ENCODE measurements at places on chromosomes 2 and 18.

GRCh38 chr2:199552141-199552540, 94.4 kb upstream of the SATB2 start:
- no peak for DNase-seq

DNA sequence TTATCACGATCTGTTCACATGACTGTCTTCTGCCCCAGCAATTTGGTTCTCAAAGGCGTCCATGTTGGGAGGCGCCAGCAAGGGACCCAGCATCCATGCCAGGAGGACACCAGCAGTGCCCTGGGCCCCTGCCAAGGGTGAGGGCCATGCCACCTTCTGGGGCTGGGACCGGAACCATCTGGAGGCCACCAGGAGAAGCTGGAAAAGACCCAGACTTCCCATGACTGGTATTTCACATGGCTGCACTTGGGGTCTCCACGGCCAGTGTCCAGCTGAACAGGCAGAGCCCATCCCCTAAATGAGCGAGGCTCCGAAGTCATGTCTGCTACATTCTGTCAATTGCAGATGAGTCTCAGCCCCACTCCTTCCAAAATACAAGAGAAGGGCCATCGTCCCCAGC, 306.8 kb upstream of the HS6ST1 start:
- DNase-seq = no peak

GRCh38 chr2:216165711-216166110, 56.6 kb downstream of the XRCC5 start:
- DNase-seq = no peak

- DNase-seq = no peak
These were observed 20.2 kb downstream of the INPP4A start for GRCh38 chr2:98464772-98465310.

- no peak for DNase-seq
These were observed 164.9 kb downstream of the TXNL1 start for GRCh38 chr18:56473400-56474024.

GRCh38 chr2:43340945-43341356, 114.5 kb upstream of the ZFP36L2 start:
- no peak for DNase-seq

DNA sequence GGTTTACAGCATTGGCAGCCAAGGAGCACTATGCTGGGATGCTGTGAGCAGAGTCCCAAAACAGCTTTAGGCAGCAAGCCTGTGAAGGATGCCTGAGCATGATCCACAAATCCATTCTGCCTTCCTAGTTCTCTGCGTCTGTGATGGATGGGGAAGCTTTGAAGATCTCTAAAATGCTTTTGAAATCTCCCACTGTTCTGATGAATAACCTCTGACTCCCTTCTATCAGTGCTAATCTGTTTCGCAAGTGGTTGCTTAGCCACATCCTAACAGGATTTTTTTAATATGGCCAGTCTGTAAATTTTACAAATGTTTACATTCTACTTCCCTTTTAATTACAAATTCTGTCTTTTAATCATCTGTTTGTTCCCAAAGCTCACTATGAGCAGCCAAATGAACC, 319.2 kb downstream of the GULP1 start:
- no peak for DNase-seq

- no peak for DNase-seq
These were observed 216.9 kb downstream of the ARHGAP15 start for GRCh38 chr2:143345887-143346787.

- DNase-seq = no peak
These were observed 25.3 kb upstream of the RUFY4 start for GRCh38 chr2:218043701-218044109.

- no peak for DNase-seq
These were observed 34.7 kb downstream of the ANKRD29 start for GRCh38 chr18:23627970-23628369.

- peak; percentile 44 for DNase-seq
These were observed 69.1 kb downstream of the IRS1 start for GRCh38 chr2:226730481-226730880.

- peak; percentile 98 for DNase-seq
These were observed 165.0 kb downstream of the ANTXR1 start for GRCh38 chr2:69177785-69178636.

DNA sequence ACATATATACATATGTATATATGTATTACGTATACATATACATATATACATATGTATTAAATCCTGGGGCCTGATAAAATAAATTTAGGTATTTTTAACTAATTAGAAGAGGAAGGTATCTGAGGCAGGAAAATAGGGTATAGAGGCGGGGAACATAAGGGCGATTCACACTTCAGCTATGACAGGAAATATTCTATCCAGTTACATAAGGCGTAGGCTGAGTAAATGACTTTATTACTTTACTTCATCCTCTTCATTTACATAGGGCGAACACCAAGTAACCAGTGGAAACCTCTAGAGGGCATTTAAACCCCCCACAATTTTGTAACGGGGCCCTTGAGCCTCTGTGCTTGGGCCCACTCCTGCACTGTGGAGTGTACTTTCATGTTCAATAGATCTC, 167.5 kb downstream of the SOCS6 start:
- DNase-seq = no peak

- DNase-seq = no peak
These were observed 176.4 kb downstream of the TMEM247 start for GRCh38 chr2:46655551-46656436.

DNA sequence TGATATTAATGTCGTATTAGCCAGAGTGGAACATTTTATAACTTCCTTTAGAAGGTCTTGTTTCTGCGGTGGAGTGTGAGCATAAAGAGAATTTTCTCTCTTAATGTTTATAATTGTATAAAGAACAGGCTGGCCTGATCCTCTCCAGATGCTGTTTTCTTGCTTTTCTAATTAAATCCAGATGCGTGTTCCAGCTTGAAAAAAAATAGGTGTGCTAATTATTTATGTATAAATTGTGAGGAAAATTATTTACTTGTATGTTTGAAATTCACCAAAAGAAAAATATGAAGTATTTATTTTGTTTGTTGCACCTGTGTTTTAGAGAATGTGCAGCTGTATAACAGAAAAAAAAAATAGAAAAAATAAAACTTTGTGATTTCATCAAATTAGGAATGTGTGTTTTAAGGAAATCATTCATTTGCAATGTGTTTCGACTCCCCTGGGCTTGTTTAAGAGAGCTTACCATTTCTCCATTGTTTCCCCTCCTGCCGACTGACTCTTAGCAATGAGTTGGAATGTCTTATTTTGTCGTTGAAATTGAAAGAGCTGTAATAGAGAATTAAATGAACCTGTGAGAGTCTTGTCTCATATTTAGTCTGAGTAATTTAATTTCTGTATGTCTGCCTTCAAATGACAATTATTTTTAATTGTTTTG, 220.1 kb upstream of the NXPH2 start:
- no peak for DNase-seq
